ENCODE measurements at places on chromosomes 11 and 22.

DNA sequence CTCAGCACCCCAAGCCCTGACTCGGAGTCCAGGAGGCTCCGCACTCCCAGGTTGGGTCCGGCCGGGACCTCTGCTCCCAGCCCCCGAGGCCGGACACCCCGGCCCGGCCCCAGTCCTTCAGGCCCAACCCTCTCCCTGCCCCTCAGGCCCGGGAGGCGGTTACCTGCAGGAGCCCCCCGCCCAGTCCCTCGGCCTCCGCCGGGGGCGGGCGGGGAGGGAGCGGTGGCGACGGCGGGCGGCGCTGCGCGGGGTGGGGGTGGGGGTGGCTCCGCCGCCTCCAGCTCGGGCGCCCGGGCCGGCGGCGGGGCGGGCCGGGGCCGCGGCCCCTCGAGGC lies 310 bp downstream of the TCF20 start:
- DNase-seq, result no peak

DNA sequence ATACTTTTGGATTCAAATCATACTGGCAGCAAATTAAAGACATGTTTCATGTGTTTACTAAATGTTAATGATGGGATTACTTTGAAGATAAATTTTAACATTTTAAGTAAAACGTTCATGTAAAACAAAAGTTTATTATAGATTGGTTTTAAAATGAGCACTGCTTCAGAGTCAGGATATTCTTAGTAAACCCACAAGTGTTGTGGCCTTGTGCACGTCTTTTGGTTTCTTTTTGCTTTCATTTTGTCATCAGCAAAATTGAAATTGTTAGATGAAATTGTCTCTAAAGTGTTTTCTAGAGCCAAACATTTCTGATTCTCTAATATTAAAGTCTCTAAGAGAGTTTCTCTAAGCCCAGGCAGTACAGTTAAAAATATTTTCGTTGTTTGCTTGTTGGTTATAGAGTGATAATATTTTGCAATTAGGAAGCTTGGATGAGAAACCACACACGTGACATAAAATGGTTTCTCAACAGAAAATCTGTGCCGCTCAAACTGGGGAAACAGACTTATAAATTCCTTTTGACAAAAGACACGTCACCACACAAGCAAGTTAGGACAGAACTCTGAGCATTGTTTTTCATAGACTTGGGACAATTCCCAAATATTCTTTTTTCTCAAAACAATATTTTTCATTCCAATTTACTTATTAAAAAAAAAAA lies 164.4 kb downstream of the TEAD1 start:
- DNase-seq, result no peak

GRCh38 chr11:61401173-61401572 lies 8.8 kb downstream of the TMEM216 start:
- no peak for DNase-seq

GRCh38 chr22:17754233-17754925 lies 19.9 kb downstream of the BID start:
- DNase-seq, result no peak

GRCh38 chr11:123681030-123681429 lies 26.6 kb upstream of the SCN3B start:
- no peak for DNase-seq

DNA sequence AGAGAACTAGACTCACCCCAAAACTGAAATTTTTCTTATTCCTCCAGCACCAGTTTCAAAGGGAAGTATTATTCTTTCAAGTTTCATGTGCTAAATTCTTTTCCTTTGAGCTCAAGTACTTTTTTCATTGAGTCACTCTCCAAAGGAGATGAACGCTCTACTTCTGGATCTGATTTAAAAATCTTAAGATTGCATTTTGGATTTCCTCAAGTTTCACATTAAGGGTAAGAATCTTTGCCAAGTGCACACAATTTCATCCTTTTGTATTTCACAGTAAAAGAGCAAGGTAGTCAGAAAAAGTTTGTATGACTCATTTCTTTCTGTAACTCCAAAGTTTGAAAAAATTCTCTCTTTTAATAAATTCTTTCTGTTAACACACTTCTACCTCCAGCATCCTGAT lies 435.5 kb downstream of the RAB38 start:
- no peak for DNase-seq

DNA sequence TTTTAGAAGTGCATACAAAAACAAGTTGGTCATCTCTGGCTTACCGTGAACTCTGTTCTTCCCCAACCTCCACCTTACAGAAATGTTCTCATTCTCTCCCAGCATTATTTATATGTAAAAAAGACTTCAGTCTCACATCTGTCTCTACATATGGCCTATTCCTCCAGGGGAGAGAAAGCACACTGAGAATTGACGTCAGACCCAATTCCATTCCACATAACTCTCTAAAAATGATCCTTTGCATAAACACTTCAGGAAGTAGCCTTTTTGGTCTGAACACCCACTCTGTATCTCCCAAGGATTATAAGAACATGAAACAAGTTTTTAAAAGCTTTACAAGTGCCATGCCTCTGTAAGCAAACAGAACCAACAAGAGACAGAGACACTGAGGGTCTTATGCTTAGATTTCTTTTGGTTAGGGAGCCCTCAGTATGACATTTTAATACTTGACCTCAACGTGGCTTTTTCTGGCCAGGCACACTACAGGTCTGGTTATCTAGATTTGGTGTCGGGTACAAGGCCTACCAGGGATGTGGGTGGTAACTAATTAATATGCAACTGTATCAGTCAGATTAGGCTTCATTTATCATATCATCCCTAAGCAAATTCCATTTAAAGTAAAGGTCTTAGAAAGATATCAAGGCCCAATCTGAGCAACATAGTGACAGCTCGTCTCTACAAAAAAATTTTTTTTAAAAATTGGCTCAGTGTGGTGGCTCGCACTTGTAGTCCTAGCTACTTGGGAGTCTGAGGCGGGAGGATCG lies 48.5 kb upstream of the PPP2R1B start:
- DNase-seq, result no peak

GRCh38 chr11:128240546-128240945 lies 346.8 kb downstream of the ETS1 start:
- DNase-seq, result no peak

- no peak for DNase-seq
Measured at GRCh38 chr22:32204040-32204855, 625 bp downstream of the RFPL2 start.

DNA sequence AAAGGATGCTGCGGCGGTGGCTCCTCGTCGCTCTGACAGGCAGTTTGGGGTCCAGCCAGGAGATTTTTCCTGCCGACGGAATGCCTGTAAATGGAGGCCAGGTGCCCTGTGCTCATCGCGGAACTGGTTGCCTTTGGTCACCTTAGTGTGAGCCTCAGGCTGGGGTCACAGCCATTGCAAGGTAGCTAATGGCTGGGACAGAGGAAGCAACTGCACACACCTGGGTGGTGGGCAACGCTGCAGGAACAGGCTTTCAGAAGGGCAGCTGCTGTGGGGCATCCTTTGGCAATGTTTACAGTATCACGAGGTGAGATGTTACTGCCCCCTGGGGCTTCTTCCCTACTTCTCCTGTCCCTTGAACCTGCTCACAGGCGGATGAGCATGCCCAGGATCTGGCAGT lies 205.5 kb downstream of the GRIK4 start:
- DNase-seq, result no peak

DNA sequence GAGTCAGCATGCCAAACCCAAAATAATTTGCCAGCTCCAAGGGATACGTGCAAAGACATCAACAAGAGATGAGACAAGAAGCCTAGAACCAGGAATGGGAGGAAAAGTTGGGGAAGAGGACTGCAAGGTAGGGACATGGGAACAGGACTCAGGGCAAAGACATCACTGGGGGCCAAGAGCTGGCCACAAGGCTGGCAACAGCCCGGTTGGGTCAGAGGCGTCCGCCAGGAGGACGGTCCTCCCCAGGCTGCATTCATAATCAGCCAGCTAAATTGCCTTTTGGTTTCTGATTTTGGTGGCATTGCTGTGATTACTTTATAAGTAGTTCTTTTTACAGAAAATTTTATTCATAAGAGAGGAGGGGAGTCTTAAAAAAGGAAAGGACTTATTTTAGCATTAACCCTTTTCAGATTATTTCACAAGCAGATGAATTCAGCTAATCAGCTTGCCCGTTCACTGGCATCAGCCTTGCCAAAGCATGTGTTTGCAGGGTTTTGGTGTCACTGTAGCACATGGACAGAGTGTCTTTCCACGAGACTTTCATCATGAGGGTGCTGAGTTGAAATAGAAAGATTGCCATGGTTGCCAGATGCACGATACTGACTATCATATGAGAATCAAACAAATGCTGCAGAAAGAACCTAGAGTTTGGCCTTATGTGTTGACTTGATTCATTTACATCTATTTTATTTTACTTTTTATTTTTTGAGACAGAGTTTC lies 23.2 kb upstream of the NAV2 start:
- DNase-seq, result no peak
